Naive thymus-derived CD8-positive, alpha-beta T cell (primary cell): ENCODE measurements at places on chromosomes 5 and 9. TPM values are rescaled to one million over a fixed set of nuclear protein-coding genes. Genes with fewer than 3 reads are reported as not detected.

DNA sequence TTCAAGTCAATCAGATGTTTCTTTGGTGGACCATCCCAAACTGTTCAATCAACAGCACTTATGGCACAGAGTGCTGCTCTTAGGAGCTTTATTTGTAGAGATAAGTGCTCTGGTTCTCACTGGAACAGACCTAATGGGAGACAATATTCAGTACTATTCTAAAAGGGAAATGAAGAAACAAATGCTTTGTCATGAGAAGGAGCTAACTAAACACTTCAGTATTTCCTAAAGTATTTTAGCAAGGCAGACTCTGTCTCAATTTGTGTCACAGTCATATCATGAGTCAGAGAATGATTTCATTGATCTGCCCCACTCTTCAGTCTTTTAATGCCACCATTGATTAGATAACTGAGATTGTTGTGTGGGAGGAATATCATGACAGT is 175.3 kb downstream of the SLF1 start:
- no peak for DNase-seq

GRCh38 chr5:119343052-119343451 is 12.8 kb upstream of the TNFAIP8 start:
- no peak for DNase-seq

CRHBP gene
- total RNA-seq, result not detected

TAF11L10 gene
- total RNA-seq, result not detected

DNA sequence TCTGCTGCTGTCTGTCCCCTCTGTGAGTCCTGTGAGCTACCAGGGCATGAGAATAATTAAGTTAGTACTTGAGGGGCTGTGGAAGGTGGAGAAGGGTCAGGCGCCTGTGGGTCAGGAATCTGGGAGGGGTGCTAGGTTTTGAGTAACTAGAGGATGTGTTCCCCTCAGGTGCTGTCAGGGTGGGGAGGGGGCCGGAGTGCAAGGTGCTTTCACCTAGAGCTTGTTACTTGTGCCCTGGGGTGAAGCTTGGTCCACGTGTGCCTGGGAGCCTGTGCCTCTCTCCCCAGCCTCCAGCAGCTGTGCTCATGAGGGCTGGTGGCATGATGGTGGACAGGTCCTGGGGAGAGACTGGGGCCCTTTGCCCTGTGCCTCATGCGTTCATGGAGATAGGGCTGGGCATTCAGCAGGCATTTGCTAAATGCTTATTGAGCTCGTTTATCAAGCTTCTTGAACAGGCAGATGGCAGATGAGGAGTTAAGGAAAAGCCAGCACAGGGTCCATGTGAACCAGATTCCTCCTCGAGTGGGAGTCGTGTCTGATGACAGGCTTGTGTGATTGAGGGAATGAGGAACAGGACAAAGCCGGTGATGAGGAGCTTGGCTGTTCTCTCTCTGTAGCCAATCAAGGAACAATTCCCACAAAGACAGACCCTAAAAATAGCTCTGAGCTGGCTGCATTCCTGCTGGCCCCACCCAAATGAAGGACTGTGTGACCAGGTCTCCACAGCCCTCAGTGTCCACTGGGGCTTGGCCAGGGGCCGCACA is 40.9 kb downstream of the CACNA1B start:
- no peak for DNase-seq
